ENCODE measurements at places on chromosomes 5 and 9.

DNA sequence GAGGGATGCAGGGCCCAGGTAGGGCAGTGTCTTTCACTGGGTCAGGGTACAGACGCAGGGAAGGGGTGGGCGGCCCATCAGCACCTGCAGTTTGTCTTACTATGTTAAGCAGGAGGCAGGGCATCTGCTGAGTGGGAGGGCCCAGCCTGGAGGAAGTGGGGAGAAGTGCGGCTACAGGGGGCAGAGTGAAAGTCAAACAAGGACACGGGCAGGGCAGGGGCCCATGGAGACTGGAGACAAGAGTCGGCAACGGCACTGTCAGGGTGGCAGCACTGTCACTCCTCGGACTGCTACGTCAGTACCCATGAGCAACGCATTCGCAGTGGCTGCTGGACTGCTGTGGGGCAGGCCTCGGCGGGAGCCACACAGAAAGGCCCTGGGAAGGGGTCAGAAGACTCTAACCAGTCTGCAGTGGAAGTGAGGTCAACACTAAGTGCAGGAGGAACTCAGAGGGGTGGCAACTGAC, 19.7 kb downstream of the CAMSAP1 start:
- peak; percentile 55 for DNase-seq

- DNase-seq: no peak
Observed at GRCh38 chr9:114316605-114317230, 6.2 kb upstream of the ORM1 start.

GRCh38 chr9:27870404-27870803, 297.1 kb upstream of the C9orf72 start:
- DNase-seq: no peak

DNA sequence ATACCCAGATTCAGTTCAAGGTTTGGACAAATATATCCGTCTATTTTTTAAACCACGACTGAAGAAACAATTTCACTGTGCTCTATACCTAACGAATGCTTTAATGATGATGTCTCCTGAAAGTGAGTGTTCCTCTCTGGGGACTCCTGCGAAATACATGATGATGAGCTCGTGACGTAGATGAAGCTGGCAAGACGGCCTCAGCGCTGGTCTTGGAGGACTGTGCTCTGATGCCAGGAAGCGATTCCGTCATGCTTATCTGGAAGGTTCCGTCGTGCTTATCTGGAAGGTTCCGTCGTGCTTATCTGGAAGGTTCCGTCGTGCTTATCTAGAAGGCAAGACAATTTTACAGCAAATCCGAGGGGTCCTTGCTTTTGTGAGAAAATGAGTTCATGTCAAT, 250.8 kb upstream of the IRX2 start:
- DNase-seq: no peak

- no peak for DNase-seq
Observed at GRCh38 chr5:143481697-143482531, 78.4 kb upstream of the NR3C1 start.

- no peak for DNase-seq
Observed at GRCh38 chr5:166379517-166379916, 1911.9 kb upstream of the WWC1 start.

DNA sequence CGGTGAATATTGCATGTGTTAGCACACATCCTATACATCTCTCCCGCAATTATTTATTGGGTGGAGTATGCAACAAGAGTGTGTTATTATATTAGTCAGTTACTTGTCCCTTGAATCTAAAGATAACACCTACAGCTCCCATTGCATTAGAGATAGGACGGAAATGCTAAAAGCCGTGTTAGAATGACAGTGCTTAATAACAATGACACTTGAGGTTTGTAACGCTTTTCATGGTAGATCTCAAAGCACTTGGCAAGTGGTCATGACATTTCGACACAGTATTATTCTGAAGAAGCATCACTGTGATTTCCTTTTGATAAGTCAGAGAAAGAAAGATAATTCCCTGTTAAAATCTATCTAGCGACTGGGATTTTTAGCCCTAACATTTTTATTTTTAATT, 33.4 kb upstream of the TRIO start:
- no peak for DNase-seq

GRCh38 chr5:67301285-67301903, 104.8 kb upstream of the CD180 start:
- DNase-seq: no peak

DNA sequence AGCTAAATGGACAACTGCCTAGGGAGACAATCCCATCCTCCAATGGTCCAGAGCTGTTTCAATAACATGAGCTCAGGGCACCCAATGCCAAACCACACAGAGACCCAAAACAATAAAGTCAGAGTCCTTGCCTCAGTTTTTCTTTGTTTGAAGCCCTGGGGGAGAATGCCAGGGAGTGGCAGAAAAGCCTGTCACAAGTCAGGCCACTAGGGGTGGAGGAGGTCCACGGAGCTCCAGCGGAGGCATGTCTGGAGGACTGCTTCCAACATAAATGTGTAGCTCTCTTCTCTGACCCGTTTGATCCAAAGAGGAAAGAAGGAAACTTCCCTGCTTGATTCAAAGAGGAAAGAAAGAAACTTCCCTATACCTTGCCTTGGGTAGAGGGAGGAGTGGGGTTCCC, 175.3 kb downstream of the HSPA4 start:
- no peak for DNase-seq

GRCh38 chr5:175159956-175160355, 284.0 kb downstream of the DRD1 start:
- DNase-seq: no peak

DNA sequence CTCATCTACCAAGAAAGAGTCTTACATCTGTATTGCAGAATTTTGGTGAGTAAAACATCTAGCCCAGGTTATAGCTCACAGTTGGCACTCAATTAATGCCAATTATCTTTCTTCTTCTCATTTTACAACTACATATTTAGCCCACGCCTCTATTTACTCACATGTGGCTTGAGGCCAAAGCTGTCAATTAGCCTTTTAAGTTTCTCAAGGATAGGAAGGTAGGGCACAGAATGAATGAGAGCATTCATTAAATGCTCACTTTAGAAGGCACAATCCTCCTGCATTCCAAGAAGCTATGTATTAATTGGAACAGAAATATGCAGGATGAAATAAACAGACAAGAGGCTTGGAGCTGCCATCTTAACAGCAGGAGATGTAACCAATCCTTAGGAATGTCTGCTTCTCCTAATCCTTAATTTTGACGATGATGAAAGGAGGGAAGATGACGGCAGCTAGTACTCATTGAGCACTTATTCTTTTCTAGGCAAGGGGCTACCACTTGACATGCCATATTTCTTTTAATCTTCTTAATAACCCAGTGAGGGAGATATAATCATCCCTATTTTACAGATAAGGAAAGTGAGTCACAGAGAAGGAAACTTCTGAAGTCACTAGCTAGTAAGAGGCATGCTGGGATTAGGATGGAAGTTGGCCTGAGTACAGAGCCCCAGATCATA, 30.8 kb upstream of the PANK3 start:
- DNase-seq: no peak

- DNase-seq: no peak
Observed at GRCh38 chr5:145544401-145544800, 290.7 kb downstream of the PRELID2 start.

DNA sequence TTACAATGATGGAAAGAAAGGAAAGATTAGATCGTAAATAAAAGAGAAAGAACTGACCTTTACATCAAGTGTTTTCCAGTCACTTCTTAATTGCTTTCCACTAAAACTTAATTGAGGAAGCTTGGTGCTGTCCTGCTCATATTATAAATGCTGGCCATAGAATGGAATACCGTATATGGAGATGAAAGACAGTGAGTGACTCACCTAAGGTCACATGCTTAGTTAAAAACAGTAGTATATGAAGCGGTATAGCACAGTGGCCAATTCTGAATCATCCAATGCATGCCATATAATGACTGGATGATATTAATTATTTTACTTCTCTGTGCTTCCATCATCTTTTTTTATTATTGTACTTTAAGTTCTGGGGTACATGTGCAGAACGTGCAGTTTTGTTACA, 482.4 kb upstream of the SGCD start:
- no peak for DNase-seq

- no peak for DNase-seq
Observed at GRCh38 chr9:136673088-136673974, 10.6 kb downstream of the EGFL7 start.

DNA sequence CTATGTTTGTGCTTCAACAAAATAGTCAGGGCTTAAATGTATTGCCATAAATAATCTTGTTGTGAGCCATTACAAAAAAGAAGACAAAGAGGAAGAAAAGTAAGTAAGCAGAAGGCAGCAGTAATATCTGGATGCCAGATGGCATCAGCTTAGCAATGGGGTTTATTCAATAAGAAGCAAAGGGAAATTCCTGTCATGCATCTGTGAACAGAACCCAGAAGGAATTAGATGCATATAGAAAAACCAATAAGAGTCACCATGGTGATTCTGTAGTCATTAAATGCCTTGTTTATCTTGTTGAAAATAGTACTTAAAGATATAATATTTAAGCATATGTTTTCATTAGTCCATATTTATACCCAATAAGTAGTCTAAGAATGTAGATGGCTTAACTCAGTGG, 216.0 kb downstream of the ADAMTSL1 start:
- DNase-seq: no peak

DNA sequence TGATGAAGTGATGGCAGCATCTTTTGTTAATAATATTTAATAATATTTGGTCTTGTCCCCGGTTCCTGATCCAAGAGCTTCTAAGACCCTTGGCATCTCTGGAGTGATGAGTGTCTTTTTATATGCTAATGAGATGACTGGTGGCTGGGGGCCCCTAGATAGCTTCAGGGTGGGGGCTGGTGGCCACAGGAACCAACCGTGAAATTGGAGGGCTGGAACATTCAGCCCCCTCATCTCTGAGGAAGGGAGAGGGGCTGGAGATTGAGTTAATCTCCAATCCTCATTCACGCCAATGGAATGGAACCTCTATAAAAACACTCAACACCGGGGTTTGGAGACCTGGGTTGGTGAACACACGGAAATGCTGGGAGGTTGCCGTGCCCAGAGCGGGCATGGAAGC, 78.2 kb upstream of the RAPGEF1 start:
- no peak for DNase-seq

DNA sequence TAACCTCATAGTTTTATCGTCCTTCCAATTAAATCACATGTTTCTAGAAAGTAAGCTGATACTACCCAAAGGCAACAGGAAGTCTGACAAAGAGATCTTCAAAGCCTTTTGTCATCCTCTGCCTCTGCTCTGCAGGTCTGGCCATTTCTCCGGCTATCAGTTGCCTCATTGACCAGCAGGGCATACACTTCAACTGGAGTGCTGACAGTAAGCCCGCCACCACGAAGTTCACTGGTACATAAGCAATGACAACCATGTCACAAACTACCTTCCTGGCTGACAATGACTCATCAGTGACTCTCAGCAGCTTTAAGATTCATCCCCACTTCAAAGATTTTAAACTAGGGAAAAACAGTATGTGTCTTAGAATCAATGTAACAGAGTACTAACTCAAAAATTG, 20.6 kb downstream of the SPTLC1 start:
- DNase-seq: peak; percentile 24

- no peak for DNase-seq
Observed at GRCh38 chr5:178793151-178793550, 62.7 kb upstream of the ZNF354A start.

- no peak for DNase-seq
Observed at GRCh38 chr5:81422671-81423070, 28.7 kb upstream of the ACOT12 start.

DNA sequence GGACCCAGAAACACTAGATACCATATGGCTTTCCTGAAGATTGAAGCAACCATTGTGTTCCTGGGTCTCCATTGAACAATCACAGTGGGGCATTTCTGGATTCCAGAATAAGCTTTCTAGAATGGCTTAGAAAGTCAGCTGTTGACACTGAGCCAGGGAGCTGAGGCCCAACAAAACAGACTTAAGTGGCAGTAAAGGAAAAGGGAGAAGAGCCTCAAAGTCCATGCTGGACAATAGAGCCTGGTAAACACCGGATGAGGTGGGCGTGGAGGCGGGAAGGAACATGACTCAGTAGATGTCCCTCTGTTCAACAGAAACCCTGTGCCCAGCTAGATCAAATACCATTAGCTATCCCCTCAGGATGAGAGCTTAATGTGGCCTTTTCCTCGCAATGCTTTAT, 14.8 kb downstream of the SPARC start:
- no peak for DNase-seq

DNA sequence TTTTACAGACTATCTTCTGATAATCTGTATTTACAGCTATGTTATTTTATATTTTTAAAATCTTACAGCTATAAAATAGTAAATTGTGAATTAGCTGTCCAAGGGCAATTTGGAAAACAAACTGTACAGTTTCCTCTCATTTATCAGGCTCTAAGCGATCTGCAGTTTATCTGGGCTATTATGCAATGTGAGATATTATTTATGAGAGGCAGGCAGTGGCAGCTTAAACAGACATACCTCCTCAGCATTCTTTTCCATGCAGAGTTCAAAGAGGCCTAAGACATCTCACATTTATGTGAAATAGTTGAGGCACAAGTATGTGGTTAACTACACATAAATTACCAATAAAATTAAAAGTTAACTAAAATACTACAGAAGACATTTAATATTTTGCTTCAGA, 10.2 kb downstream of the NIPSNAP3B start:
- DNase-seq: no peak

Data from activated T-helper 2 cell treated with anti-CD3 and anti-CD28 coated beads, Interferon-gamma antibody, Interleukin-2, Interleukin-4, amounts not matched to agents 10 μg/mL and 5 μg/mL and 100 μg/mL, durations not matched to agents 14 hours and 24 hours and 36 hours (primary cell).